Renal cortical epithelial cell (primary cell): ENCODE measurements at places on chromosomes 3 and 15. TPM values are rescaled to one million over a fixed set of nuclear protein-coding genes. Genes with fewer than 3 reads are reported as not detected.

The EFHB gene
- total RNA-seq = 8.1 and 8.7 TPM in 2 replicates

The KCNH8 gene
- 0.05 TPM in 1 of 2 replicates, not detected in the other for total RNA-seq

The ABTB1 gene
- 5.4 and 13.5 TPM in 2 replicates for total RNA-seq

DNA sequence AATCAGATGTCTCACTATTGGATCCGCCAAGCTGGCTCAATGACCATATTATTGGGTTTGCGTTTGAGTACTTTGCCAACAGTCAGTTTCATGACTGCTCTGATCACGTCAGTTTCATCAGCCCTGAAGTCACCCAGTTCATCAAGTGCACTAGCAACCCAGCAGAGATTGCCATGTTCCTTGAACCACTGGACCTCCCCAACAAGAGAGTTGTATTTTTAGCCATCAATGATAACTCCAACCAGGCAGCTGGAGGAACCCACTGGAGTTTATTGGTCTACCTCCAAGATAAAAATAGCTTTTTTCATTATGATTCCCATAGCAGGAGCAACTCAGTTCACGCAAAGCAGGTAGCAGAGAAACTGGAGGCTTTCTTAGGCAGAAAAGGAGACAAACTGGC is 21.5 kb downstream of the SENP8 start:
- no peak for DNase-seq

- DNase-seq = peak; percentile 37
These were observed 62.8 kb upstream of the SPATA12 start for GRCh38 chr3:56997675-56998074.

DNA sequence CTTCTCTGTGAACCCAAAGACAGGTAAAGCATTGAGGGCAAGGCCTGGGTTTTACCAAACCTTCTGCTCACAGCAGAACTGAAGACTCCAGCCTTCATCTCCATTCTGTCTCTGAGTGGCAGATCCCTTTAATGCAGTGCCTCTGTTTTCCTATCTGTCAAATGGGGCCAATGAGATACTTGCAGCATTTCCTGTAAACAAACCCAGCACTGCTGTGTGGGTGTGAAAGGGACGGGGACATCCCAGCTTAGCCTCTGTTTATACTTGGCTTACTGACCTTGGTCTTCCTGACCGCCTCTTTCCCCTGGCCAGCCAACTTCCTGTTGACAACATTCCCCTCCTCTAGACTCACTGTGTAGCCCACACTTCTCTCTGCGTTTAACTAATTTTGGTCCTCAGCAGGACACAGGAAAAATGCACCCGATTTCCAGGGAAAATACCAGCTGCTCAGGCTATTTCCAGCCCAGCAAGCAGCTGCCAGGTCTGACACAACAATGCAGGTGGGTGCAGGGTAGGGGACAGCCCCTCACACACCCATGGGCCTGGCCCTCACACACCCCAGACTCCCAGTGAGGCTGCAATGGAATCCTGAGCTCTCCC is 105.9 kb upstream of the HERC1 start:
- DNase-seq = peak; percentile 76

DNA sequence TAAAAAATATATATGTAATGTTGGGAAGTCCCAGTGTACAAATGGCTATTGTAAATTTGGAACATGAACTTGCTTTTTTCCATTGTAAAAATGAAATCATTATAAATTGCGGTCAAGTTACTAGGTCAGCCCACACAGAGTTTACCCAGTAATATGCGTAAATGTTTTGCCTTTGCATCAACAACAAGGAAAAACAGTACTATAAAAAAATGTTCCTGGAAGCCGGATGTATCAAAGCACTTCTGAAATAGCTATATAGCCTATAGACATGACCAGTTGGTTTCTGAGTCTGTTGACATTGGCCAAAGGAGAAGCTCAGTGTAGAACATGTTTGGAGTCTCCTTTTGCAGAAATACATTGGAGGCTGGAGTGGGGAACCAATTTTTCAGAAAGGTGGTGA is 23.2 kb downstream of the CTNNB1 start:
- DNase-seq = no peak

DNA sequence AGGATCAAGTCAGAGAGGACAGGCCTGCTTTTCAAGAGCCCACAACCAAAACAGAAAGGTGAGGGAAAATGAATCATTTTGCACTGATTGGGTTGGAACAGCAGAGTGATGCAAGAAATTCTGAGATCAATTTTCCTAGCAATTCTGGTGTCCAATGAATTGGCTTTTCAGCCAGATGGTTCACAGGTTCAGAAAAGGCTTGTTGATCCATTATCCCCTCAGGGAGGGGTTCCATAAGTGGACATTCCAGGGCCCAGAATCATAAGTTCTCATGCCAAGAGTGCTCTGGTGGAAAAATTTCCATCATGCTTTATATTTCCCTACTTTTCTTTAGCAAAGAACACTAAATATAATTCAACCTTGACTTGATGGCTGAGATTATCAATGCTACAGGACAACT is 16.2 kb downstream of the RBP2 start:
- peak; percentile 19 for DNase-seq

DNA sequence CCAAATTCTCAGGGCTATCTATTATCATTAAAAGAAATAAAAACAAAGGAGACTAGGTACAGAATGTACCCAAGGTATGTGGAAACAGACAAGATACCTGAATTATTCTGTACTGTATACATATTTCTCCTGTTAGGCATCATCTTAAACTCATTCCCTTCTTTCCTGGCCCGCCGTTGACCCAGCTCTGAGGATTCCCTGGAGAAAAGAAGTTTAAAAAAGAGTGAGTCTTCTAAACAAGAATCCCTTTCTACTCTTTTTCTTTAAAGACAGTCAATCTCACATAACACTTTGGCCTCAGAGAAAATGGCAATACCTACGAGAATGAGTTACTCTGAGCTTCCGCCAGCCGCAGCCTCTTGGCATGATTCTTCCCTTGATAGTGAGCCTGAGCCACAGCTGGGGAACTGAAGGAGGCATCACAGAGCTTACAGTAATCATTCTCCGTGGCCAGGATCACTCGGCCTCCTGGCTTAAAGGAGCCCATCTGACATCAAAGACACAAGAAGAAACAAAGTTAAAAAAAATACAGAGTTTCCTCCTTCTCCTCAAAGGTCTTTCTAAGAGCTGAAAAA is 44.2 kb downstream of the ZMAT3 start:
- no peak for DNase-seq

DNA sequence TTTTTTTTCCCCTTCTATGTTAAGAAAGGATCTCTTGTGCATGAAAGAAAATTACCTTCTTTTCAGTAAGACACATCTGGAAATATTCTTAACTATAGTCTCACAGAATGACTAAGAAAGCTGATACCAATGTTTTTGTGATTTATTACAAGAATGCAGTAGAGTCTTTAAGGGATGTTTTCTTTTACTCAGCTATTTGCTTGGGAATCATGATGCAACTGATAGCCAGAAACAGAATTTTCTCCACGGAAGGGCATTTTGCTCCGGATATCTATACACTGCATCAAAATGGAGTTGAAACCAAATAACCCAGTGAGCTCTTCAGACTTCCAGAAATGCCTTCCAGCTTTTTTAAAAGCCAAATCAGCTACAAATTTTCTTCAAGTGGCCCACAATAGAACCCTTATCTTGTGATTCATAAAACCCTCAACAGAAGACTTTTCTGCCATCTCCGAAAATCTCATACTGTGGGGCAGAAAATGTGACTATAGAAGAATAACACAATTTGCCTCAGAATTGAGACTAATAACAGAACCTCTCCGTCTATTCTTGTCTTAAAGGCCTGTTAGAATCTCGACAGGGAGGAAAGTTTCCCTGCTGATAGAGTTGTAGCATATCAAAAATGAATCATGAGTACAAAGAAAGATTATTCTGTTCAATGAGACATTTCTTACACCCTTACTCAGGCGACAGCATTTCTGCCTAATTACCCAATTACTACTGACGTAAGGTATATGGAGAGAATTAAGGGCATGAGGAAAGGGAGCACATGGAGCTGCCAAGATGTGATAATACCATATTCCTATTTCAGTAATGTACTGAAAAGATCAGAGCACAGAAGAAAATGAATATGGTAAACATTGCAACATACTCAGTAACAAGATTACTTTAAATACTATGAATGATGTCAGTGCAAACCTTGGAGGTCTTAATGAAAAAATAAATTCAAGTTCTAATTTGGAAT is 900.1 kb downstream of the ROBO1 start:
- no peak for DNase-seq

DNA sequence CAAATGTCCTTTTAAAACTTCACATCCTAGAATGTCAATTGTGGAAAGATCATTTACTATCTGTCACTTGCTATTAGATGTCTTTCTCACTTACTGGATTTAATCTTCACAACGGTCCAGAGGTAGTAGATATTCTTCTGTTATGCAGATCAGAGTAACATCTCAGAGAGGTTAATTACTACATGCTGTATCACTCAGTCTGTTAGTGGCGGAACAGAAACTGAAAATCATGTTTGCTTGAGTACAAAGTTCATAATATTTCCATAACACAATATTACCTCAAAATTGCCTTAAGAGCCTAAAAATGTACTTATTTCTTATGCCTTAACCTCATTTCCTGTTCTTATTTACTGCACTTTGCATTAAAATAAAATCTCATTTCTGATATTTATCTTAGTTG is 28.6 kb upstream of the GPR149 start:
- no peak for DNase-seq

DNA sequence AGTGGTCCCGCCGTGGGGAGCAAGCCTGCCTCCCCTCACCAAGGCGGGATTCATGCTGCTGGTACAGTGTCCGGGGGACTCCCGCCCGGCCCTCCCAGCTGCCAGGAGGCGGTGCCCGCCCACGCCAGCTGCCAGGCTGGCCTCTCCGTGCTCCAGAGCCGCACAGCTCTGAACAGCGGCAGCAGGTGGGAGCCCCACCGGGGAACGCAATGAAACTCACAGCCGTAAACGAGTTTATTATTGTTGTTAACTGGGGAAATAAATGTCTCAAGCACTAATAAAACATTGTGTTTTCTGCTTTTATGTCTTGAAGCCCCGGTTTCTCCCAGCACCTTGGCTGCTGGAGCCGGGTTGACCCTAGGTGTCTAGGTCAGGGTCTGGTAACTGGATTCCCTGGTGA is 317.7 kb upstream of the TLE3 start:
- DNase-seq = peak; percentile 29
